ENCODE measurements at places on chromosomes 11 and 22. TPM values are rescaled to one million over a fixed set of nuclear protein-coding genes. Genes with fewer than 3 reads are reported as not detected.

- peaks cover 50% of the 10 kb centered on the region for H3K27me3 ChIP-seq
- H3K27ac ChIP-seq, result no peak overlapping the region
- H3K4me1 ChIP-seq, result no peaks in the 10 kb centered on the region
- no peak for DNase-seq
Measured at GRCh38 chr11:116371146-116371545, 401.6 kb downstream of the BUD13 start.

- H3K27ac ChIP-seq, result peak overlapping the region; percentile 100
- H3K27me3 ChIP-seq, result no peaks in the 10 kb centered on the region
- peaks cover 61% of the 10 kb centered on the region for H3K4me1 ChIP-seq
- peak; percentile 69 for DNase-seq
- H3K4me3 ChIP-seq, result no peak overlapping the region
Measured at GRCh38 chr22:41410311-41410751, 28.6 kb downstream of the TEF start.

GRCh38 chr11:83815736-83816135 lies 529.6 kb upstream of the CCDC90B start:
- no peaks in the 10 kb centered on the region for H3K4me1 ChIP-seq

DNA sequence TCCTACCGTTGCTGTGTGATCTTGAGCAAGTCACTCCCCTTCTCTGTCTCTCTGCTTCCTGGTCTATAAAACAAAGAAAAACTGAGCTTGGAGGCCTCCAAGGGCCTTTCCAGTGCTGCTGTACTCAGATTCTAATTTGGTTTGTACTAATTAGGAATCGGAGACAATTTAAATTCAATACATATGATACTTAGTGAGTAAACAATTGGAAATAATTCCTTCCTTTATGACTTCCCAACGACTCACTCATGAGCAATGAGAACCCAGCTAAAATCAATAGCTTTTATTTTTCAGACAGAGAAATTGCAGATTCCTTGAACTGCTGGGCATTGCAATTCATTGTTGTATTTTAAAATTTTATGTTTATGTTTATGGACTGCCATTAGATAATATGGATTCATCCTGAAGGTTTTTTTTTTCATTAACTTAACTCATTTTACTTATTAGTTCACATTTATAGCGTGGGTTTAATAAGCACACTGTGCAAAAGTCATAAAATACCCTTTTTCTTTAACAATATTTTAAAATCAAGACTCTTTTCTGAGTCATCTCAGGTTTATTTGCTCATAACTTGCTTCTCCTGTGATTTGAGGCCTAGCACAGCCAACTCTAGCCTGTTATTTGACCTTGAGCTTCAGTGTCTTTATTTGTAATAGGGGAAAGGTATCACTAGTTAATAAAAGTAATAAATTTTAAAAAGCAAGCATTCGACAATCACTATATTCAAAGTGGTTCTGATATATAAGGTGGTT lies 95.8 kb downstream of the TP53I11 start:
- peak overlapping the region; percentile 52 for H3K27ac ChIP-seq
- peaks cover 80% of the 10 kb centered on the region for H3K4me1 ChIP-seq
- DNase-seq, result no peak
- no peak overlapping the region for H3K4me3 ChIP-seq
- H3K27me3 ChIP-seq, result no peaks in the 10 kb centered on the region

DNA sequence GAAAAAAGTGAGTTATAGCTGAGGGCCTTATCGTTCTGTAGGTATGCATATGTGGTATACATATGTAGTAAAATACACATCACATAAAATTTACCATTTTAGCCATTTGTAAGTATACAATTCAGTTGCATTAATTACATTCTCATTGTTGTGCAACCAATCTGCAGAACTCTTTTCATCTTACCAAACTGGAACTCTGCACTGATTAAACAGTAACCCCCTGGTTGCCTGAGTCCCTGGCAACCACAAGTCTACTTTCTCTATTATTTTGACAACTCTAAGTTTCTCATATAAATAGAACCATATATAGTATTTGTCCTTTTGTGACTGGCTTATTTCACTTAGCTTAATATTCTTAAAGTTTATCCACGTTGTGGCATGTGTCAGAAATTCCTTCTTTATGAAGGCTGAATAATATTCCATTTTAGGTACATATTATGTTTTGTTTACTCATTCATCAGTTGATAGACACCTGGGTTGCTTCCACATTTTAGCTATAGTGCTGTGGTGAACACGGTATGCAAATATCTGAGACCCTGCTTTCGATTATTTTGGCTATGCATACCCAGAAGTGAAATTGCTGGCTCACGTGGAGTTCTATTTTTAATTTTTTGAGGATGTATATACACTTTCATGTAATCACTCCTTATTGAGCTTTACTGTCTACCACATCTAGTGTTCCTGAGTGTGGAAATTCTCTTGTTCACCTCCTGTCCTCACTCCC lies 1.6 kb upstream of the DDX10 start:
- H3K4me3 ChIP-seq, result no peak overlapping the region
- no peak for DNase-seq
- no peak overlapping the region for H3K27ac ChIP-seq
- H3K36me3 ChIP-seq, result peaks cover under 1% of the 10 kb centered on the region
- peaks cover 38% of the 10 kb centered on the region for H3K4me1 ChIP-seq

DNA sequence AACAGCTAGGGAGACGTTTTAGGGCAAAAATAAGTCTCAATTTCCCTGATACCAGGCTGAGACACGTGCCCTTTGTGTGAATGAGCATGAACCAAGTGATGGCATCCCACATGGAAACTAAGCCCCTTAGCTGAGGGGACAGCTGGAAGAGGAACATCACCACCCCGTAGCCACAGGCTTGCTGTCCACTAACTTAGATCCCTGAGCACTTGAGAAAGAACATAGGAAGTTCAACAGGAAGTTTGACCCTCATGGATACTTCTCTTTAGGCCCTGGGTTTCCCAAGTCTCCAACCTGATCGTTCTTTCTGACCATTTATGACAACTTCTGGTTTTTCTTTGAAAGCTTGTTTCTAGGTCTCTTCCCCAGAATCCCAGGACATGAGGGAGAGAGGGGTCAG lies 11.6 kb upstream of the CKAP5 start:
- no peaks in the 10 kb centered on the region for H3K27me3 ChIP-seq
- no peaks in the 10 kb centered on the region for H3K4me1 ChIP-seq
- H3K27ac ChIP-seq, result peak overlapping the region; percentile 41
- H3K36me3 ChIP-seq, result peaks cover 19% of the 10 kb centered on the region

- H3K36me3 ChIP-seq, result peaks cover 64% of the 10 kb centered on the region
- no peak overlapping the region for H3K4me3 ChIP-seq
- no peaks in the 10 kb centered on the region for H3K27me3 ChIP-seq
- no peak for DNase-seq
- H3K4me1 ChIP-seq, result no peaks in the 10 kb centered on the region
Measured at GRCh38 chr11:118899706-118900360, 16.1 kb downstream of the CXCR5 start.

Gene KLHL35
- 0.74 TPM for total RNA-seq

Gene DSCAML1
- 0.19 TPM for total RNA-seq

Gene YPEL4
- 0.55 TPM for total RNA-seq

Gene VWA5A
- 4.6 TPM for total RNA-seq

Gene CRYAB
- 6,704 TPM for total RNA-seq
